ENCODE measurements at places on chromosomes 7 and 10.
A peak's percentile ranks its signal among the peaks of the same experiment; 100 is the strongest.

- DNase-seq, result no peak
These were observed 40.1 kb downstream of the LYZL1 start for GRCh38 chr10:29328983-29329382.

DNA sequence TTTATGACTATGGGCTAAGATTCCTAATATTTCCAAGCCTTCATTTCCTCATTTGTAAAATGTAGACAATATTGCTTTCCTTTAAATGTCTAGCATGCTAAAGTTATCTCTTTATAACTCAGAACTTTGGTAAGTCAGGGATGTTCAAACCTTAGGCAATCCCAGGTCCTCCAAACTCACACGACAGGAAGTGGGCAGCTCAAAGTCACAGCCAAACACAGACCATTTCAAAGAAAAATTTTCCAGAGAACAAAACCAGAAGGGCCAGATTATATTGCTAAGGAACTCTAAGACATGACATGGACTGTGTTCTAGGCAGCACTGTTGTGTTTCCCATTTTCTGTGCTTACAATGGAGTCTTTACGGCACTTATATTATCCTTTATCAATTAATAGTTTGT lies 87.8 kb upstream of the DYNC1I1 start:
- DNase-seq, result no peak

DNA sequence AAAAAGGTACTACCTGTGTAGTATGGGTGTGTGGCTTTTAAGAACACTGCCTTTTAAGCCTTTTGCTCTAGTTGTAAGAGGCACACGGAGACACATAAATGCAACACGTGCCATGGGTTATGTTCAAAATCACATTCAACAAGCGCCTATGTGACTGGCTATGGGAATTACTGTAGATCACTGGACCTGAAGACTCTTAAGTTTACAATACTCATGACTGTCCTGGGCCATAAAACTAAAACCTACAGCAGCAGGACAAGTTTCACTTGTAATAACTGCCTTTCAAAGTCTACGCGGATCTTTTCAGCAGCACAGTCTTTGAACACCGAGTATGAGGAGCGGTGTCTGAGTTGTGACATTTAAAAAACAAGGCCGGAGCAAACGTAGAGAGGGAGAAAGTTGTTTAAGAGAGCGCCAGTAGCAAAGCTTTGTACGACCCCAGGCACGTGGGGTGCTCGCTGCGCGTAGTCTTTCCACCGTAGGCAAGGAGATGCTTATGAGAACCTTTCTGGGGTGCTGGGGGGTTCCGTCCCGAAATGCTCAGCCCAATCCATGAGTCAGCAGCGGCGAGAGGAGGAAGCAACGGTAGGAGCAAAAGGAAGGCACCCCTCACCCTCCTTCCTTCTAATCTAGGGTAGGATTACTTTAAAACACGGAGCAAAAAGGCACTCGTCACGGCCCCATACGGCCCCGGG lies 662 bp downstream of the DNAJC2 start:
- no peak for DNase-seq

DNA sequence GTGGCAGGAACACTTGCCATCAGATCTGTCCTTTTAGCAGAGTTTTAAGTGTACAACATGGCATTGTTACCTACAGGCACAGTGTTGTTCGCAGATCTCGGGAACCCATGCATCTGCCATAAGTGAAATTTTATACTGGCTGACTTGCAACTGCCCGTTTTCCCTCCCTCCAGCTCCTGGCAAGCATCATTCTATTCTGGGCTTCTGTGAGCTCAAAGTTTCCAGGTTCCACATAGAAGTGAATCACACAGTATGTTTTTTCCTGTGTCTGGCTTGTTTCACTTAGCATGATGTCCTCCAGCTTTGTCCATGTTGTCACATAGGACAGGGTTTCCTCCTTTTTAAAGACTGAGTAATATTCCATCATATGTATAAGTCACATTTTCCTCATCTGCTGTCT lies 56.6 kb downstream of the C10orf143 start:
- no peak for DNase-seq

GRCh38 chr10:31929261-31930022 lies 811 bp upstream of the ARHGAP12 start:
- peak; percentile 39 for DNase-seq
